ENCODE measurements at places on chromosomes 11 and 22. TPM values are rescaled to one million over a fixed set of nuclear protein-coding genes. Genes with fewer than 3 reads are reported as not detected.

DNA sequence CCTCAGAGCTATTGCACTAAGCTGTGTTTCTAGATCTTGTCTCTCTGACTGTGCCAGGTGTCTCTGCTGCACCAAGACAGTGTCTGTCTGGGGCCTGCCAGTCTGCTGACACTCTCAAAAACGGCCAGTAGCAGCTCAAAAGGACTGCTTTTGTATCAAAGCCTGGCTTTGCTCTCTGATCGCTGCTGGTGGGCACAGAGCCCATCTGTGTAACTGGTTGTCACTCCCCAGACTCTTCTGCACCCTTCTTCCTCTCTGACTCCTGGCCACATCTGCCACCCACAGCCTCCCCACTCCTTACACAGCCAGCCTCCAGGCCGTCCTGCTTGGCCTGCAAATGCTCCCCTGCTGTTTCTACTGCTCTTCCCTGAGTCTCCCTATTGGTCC, 26.5 kb downstream of the MED15 start:
- H3K27me3 ChIP-seq = no peaks in the 10 kb centered on the region
- no peak for DNase-seq
- H3K4me1 ChIP-seq = peaks cover 41% of the 10 kb centered on the region

ASCL2 gene
- total RNA-seq = not detected

DNA sequence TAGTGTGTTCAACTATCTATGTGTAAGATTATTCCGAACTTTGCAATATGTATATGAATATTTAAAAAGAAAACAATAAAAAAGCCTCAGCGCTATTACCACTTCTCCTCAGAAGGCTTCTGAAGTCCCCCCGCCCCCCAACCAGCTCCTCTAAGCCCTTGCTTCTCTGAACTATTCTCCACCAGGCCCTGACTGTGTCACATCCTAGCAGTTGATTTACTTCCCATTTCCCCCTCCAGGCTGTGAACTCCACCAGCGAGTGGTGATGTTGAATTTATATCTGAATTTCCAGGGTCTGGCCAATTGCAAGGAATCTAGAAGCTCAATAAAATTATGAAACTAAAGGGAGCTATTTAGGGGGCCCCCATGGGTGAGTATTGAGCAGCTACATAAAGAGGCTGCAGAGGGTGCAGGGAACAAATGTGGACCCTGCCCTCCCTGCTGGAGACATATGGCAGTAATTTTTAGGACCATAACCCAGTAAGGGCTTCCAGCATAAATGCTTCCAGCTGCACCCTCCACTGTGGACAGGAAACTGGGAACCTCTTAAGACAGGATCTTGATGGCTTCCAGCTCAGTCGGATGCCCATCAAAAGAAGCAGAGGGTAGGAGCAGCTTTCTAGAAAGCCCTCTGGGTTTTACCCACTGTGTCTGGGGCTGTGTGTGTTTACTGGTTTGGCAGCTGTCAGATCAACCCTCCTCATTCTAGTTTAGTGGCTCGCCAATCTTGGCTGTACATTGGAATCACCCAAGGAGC, 81.4 kb downstream of the TIMP3 start:
- H3K27me3 ChIP-seq = no peaks in the 10 kb centered on the region
- H3K4me3 ChIP-seq = peak overlapping the region; percentile 9
- H3K27ac ChIP-seq = peak overlapping the region; percentile 89
- H3K4me1 ChIP-seq = peaks cover 13% of the 10 kb centered on the region
- H3K36me3 ChIP-seq = no peaks in the 10 kb centered on the region

CREB3L1 gene
- not detected for total RNA-seq

- peaks cover 18% of the 10 kb centered on the region for H3K4me1 ChIP-seq
- no peak overlapping the region for H3K27ac ChIP-seq
- DNase-seq = no peak
- H3K4me3 ChIP-seq = no peak overlapping the region
- peaks cover 6% of the 10 kb centered on the region for H3K36me3 ChIP-seq
- no peaks in the 10 kb centered on the region for H3K27me3 ChIP-seq
These were observed 7.3 kb downstream of the USP35 start for GRCh38 chr11:78195917-78196560.

CNTF gene
- 3.0 TPM for total RNA-seq

VSIG10L2 gene
- total RNA-seq = not detected

DNA sequence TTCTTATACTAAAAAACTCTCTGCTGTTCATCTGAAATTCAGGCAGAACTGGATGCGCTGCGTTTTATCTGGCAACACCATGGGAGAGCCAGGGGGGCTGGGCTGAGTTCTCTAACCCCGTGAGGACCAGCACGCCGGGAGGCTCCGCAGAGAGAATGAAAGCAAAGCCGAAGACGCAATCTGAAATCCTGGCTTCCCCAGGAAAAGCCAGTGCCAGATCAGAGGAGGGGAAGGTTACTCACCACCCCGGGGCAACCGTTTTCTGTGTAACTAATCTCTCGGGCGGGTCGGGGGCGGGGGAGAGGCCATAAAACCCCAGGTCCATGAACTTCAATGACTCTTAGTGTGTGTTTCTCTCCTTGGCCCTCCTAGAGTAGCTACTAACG, 99.4 kb downstream of the SHANK2 start:
- no peak for DNase-seq
- H3K27ac ChIP-seq = no peak overlapping the region
- H3K27me3 ChIP-seq = peaks cover 54% of the 10 kb centered on the region
- H3K4me1 ChIP-seq = no peaks in the 10 kb centered on the region
- H3K36me3 ChIP-seq = no peaks in the 10 kb centered on the region
- H3K4me3 ChIP-seq = no peak overlapping the region

DNA sequence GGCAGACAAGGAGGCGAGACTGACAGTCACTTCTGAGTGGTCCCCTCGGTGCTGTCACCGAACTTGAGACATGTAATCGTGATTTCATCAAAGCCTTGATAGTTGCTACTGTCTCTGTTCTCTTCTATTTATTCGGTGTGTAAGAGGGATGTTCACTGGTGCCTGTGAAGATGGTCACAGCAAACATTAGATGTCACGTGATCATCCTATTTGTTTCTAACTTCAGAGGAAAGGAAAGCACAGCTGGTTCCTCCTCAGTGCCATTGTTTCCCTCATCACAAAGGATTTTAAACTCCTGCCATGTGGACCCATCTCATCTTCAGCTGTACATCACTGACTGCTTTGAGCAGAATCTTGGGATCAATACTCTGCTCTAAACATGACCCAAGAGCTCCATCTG, 73.1 kb upstream of the CLMP start:
- H3K27ac ChIP-seq = no peak overlapping the region
- no peaks in the 10 kb centered on the region for H3K36me3 ChIP-seq
- peaks cover 3% of the 10 kb centered on the region for H3K27me3 ChIP-seq

RHOD gene
- 0.99 TPM for total RNA-seq

RASL10A gene
- 1.3 TPM for total RNA-seq

DNA sequence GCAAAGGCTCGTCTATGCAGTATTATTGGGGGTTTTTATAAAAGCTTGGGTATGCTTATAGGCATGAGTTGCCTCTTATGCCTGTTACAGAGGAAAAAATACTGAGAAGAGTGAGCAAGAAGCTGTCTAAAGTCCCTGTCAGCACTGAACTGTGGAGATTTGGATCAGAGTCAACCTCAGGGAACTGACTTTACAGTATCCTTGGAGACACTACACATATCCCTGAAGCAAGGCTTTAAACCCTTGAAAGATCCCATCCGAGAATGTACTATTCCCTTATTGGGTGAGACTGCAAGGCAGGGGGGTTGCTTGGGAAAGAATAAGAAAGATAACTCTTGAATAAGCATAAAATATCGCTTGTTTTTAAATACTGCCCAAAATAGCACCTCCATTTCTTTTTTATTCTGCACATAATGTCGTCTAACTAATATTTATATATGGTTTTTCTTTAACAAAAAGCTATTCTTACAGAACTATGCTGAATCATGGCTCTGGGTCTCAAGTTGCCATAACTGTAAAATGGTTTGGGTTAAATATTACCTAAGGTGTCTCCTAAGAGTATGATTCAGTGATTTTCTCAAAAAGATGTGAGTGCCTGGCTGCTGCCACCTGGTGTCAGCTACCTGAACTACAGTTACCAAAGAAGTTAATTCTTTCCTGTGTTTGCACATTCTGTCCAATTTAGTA, 1062.8 kb downstream of the DLG2 start:
- H3K4me3 ChIP-seq = no peak overlapping the region
- H3K36me3 ChIP-seq = no peaks in the 10 kb centered on the region
- H3K4me1 ChIP-seq = no peaks in the 10 kb centered on the region
- no peak for DNase-seq

TMEM132A gene
- 0.88 TPM for total RNA-seq

CYTH4 gene
- 193 TPM for total RNA-seq

DNA sequence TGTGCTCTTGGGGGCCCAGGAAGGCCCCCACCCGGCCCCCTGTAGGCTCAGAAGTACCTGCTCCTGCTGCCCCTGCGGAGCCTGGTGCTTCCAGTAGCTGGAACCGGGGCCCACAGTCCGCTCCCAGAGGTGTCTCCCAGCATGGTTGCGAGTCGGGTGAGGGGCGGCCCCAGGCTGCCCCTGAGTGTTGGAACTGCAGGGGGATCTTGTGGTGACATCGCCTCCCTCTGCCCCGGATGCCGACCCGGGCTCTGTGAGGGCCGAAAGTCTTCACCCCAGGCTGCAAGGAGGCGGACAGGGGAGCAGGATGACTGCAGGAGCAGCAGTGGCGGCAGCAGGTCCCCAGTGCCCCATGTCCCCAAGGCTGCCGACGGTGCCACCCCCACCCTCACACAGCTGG, 9.5 kb upstream of the PKP3 start:
- H3K36me3 ChIP-seq = peaks cover 8% of the 10 kb centered on the region
- peaks cover 3% of the 10 kb centered on the region for H3K27me3 ChIP-seq
- H3K4me3 ChIP-seq = no peak overlapping the region
- DNase-seq = no peak
- H3K27ac ChIP-seq = no peak overlapping the region
